ENCODE measurements at places on chromosomes 1 and 21. TPM values are rescaled to one million over a fixed set of nuclear protein-coding genes. Genes with fewer than 3 reads are reported as not detected.

BSND gene
- not detected for total RNA-seq

RPS6KC1 gene
- 12.5 TPM for total RNA-seq

OR14A2 gene
- not detected for total RNA-seq

CA6 gene
- not detected for total RNA-seq

TRPM2 gene
- 7.8 TPM for total RNA-seq

CLEC20A gene
- not detected for total RNA-seq

TAS1R3 gene
- total RNA-seq = 0.12 TPM

FOXD2 gene
- 0.54 TPM for total RNA-seq

MT1HL1 gene
- not detected for total RNA-seq

GFI1 gene
- 0.26 TPM for total RNA-seq

HHAT gene
- 2.1 TPM for total RNA-seq

ASCL5 gene
- 0.27 TPM for total RNA-seq

ZNF683 gene
- total RNA-seq = not detected

RHEX gene
- not detected for total RNA-seq

GUCA2B gene
- not detected for total RNA-seq

HIVEP3 gene
- 2.0 TPM for total RNA-seq

Measured in A549 treated with ZK216348 at 1 μM for 4 hours (cell line).